ENCODE measurements at places on chromosomes 16 and 17.

- DNase-seq = no peak
These were observed 15.2 kb upstream of the KPNA2 start for GRCh38 chr17:68020409-68020756.

- DNase-seq = peak; percentile 82
These were observed 1.0 kb downstream of the LITAF start for GRCh38 chr16:11585460-11586377.

DNA sequence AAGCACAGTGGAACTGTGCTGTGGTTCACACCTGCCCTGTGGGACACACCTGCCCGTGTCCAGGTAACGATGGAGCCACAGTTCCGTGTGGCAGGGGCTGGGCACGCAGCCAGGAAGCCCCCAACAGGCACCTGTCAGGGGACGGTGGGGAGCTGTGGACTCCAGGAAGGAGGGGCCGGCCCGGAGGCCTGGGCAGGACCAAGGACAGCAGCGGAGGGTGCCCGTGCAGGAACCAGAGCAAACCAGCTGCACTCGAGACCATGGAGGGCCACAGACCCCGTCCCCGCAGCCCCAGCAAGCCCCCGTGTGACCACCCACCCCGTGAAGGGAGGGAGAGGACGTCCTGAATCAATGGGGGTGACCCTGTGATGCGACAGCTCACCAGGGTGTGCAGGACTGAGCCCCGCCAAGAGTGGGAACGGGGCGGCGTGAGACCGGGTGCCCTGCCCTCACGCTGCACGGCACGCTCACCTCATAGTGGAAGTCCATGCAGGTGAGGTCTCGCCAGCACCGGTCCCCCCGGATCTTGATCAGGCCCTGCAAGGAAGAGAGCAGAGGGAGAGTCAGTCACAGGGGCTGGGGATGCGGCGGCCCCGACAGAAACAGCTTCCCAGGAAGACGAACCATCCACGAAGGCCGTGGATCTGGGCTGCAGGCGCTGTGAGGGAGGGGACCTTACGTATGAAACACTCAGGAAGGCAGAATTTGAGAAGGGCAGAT lies 78.1 kb downstream of the LMF1 start:
- no peak for DNase-seq

GRCh38 chr16:51907680-51908079 lies 639.3 kb downstream of the TOX3 start:
- DNase-seq = no peak

Data from posterior vena cava (tissue), 2 donors.